GM04503 (cell line): ENCODE measurements at places on chromosomes 16 and 17.

DNA sequence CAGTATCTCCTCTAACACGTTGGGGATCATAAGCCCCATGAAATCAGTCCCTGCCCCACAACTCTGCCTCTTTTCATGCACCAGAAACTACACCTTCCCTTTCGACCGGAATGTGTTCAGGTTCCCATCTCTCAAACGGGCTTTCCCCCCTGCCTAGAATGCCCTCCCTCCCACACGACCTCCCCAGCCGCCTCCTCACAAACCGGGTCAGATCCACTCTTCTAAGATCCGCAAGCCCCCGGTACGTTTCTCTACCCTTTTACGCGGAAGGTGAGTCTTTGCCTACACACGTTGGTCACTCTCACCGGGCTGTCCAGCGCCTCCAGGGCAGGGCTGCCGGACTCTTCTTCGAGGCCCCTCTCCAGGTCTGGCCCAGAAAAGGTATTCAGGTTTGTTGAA, 708 bp downstream of the DHX33 start:
- DNase-seq = no peak

GRCh38 chr17:73013816-73014663, 78.4 kb downstream of the SLC39A11 start:
- DNase-seq = no peak

DNA sequence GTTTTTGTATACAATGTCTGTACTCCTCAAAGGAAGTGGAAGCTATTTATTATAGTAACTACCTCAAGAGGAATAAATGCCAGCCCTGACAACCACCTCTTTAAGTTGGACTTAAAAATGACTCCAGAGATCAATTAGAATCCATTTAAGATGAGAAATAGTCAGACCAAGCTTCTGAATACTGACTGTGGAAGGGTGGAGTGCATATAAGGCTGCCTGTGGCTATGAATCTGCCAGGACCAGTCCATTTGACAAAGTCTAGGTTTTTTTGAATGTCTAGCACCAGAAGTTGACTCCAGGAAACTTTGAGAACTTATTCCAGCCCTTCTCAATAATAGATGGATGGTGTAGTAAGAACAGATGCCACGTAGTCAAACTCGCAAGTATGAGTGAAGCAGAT, 15.0 kb downstream of the OGFOD1 start:
- no peak for DNase-seq

- DNase-seq = no peak
Observed at GRCh38 chr17:74453665-74454196, 12.7 kb upstream of the CD300A start.

DNA sequence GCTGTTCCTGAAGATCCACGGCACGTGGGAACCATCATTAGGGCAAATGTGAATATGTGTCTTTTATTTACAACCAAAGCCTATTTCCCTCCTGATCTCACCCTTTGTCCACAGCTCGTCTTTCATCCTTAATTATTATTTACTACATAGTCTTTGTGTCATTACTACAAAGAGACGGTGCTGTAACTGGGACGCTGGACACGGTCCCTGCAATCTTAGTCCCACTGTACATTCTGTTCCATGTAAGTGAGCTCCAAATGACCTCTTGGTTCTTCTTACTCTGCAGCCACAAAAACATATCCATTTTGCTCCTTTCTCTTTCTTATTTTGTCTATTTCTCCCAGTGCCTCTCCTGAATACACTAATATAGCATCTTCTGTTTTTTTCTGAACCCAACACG, 12.7 kb upstream of the KRT23 start:
- DNase-seq = no peak

DNA sequence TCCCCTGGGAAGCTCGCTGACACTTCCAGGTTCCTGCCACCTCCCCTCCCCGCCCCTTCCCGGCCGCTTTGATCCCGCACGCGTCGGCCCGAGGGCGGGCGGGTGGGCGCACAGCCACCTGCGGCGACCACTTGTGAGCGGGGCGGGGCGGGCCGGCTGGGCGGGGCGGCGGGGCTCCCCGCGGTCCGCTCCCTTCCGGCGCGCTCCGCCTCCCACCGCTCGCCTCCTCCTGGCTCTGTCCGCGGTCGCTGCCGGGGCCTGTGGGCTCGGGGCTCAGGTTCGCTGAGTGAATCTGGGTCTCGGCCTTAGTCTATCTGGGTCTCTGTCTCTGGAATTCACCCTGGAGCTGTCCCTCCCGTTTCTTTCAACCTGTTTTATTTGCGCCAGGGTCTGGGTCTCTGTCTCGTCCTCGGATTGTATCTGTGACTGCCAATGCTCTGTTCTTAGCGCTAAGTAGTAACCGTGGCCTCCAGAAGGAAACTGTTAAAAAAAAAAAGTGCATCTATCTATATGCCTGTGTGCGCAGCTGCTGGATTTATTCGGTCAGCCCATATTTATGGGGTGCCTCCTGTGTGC, 2.7 kb upstream of the HES7 start:
- no peak for DNase-seq

DNA sequence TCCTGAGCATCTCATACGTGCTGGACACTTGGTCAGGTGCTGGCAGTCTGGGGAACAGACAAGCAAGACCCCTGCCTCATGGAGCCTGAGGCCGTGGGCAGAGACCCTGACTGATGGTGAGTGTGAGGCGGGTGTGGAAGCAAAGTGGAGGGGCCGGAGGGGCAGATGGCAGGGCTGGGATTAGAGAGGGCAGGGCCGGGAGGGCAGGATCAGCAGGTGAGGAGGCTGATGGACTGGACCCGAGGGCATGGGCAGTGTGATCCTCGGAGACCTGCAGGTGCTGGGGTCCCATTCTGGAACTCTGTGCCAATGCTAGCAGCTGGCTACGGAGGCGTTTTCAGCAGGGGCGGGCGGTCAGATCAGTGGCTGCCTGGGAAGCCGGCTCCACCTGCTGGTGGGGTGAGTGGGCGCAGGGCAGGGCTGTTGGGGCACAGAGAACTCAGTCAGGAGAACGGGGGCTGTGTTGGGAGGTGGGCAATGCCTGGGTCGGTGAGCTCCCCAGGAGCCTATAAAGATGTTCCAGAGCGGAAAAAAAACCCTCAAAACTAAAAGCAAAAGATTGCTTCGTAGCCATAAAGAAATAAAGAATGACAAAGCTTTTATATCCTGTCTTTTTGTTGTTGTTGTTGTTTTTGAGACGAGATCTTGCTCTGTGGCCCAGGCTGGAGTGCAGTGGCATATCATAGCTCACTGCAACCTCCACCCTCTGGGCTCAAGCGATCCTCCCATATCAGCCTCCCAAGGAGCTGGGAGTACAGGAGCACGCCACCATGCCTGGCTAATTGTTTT, 8.9 kb upstream of the C16orf74 start:
- no peak for DNase-seq
